ENCODE measurements at places on chromosomes 4 and X. TPM values are rescaled to one million over a fixed set of nuclear protein-coding genes. Genes with fewer than 3 reads are reported as not detected.

The REPS2 gene
- 24.3 TPM for total RNA-seq

The TCEANC gene
- 3.4 TPM for total RNA-seq

The BTK gene
- total RNA-seq, result 7.9 TPM

The SLC34A2 gene
- total RNA-seq, result 2.5 TPM

The CENPI gene
- 2.3 TPM for total RNA-seq

The CABS1 gene
- total RNA-seq, result not detected

DNA sequence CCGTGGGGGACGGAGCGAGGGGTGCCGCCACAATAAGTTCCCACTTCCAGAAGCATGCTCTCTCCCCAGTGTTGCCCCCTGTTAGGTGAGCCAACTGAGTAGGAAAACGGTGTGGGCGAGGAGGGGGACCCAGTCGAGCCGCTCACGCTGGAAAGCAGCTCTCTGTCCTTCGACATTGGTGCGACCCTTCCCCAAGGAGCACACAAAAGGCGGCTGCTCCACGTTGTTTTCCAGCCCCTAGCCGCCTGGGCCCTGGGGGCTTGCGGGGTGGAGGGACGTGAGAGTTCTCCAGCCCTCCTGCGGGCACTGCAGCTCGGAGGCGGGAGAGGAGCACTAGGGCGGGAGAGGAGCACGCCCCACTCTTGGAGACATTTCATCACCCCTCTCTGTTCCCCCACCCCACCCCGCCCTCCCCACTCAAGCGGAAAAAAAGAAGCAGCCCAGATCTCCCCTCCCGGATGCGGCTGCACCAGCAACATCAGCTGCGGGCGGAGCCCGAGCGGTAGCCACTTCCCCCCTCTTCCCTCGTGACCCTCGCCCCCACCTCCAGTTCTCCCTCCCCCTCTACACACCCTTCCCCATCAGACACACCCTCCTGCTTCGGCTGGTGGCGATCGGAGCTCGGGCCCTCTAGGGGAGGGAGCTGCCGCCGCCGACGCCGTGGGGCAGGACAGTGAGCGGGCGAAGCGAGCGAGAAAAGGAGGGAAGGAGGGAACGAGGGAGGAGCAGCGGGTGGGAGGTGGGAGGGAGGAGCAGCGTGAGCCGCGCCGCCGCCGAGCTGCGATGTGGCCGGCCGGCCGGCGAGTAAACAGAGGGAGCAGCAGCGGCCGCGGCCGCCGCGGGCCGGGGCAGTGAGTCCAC lies at the start of gene DOCK11:
Gene DOCK11, plus strand, starts transcription at position 755 of the 861 bp plus-strand sequence. CDS start 157 bp downstream, outside the sequence.
- DNase-seq, result peak; percentile 80

- no peak for DNase-seq
These were observed 89.2 kb upstream of the EFHC2 start for GRCh38 chrX:44432641-44433040.

DNA sequence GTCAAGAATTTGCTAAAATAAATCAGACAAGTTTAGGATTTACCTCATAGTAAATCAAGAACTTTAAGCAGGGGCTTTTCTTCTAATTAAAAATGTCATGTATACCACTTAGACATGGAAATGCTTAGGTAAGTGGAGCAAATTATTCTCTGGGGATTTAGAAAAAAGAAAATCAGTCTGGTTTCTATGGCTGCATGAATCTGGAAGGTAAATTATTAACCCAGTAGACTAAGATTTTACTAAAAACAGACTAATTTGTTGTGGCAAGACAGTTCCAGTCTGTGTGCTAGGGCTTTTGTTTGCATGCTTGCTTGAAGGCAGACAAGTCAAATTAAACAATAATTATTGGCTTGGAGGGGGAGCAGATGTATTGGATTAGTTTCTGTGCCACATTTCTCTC lies 140.6 kb downstream of the TBL1X start:
- DNase-seq, result no peak

GRCh38 chr4:122922877-122923511 lies 597 bp upstream of the NUDT6 start:
- peak; percentile 86 for DNase-seq

DNA sequence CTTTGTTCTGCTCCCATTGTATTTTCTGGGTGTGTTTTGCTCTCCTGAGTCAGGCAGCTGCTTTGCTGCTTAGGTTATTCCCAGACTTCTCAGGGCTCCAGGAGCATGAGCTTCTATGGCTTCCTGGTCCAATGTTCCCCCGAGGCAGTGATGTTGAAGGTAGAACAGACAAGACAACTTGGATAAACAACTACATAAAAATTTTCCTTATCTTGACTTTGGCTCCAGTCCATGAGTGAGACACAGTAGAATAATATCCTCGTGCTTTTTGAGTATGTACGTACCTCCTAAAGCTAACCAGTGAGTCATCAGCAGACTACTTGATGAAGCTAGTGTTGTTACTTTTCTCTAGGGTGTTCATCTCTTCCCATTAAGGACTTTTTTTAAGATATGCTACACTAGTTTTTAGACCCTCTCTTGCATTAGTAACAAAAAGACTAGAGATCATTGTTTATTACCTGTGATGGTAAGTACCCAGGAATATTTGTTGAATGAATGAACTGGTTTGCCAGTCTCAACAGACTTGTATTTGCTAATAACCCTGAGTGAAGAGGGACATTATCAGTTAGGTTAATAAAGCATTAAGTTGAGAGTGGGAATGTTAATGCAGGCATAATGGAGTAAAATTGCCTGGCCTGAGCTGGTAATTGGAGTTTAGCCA lies 131.9 kb downstream of the FHIP1A start:
- no peak for DNase-seq

DNA sequence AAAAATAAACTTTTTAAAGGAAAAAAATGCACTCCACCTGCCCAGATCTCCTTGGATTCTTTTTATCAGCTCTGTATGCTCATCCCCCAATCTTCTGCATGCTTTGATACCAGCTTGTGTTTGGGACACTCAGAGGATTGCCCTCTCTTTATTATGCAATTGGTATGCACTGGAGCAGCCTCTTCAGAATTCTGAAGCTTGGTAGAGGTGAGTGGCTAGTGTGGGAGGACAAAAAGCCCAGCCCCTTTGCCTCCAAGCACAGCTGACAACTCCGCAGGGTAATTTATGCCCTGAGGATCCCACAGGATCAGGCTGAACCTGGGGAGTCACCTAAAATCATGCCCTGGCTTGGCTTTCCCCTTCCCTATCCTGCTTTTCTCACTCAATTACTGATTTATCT lies 16.7 kb downstream of the IL21 start:
- no peak for DNase-seq

DNA sequence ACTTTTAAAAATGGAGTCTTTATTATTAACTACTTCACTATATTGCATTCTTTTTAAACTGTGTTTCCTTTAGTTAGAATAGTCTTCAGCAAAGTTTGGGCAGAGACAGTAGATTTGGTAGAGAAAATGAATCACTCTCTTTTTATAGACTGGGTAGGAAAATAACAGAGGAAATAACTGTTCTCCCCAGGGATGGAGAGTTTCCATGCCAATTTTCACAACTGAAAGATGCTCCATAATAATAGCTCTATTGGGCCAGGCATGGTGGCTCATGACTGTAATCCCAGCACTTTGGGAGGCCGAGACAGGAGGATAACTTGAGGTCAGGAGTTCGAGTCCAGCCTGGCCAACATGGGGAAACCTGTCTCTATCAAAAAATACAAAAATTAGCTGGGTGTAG lies 13.1 kb downstream of the HSD17B13 start:
- no peak for DNase-seq

DNA sequence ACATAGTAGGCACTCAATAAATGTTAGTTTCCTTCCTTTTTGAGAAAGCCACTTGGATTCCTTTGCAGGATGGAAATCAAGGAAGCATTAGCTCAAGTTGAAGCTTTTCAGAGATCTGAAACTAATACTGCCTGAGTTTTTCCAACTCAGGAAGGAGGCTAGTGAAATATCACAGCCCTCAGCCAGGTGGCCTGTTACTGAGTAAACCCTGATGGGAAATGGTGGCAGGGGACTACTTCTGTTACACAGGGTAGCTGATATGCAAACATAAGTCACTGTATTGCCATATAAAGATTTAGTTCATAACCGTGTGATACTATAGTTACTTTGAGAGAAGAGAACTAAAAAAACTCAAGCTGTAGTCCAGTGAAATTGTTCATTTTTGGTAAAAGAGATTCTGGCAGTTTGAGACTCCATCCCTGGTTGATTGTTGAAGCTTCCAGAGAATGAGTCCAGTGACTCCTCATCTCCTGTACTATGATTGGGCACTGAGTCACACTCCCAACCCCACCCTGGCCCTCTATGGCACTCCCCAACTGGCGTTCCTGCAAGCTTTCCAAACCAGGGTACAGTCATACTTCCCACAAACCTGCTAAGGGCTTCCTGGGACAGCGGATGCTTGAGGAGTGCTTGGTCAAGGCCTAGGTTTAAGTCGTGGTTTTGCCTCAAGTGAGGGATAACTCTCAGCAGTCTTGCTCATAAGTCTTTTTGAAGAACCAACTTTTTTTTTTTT lies 81.8 kb downstream of the MID1IP1 start:
- DNase-seq, result no peak

GRCh38 chr4:151045907-151046306 lies 30.8 kb upstream of the LRBA start:
- DNase-seq, result no peak

DNA sequence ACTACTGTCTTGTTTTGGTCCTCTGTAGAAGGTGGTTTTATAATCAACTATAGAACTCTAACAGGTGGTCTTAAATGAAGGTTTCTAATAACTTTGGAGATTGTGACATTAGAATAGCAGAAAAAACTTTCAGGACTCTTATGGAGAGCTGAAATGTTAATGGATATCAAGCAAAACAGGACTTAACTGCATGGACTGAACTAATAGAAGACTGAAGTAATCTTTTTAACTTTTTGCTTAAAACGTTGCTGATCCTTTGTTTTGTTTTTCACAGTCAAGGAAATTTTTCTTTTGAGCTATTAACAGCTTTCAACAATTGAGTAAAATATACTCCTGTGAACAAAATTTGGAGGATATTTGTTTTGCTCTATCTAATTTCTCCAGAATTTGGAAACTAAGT lies 17.2 kb downstream of the NXT2 start:
- DNase-seq, result no peak

DNA sequence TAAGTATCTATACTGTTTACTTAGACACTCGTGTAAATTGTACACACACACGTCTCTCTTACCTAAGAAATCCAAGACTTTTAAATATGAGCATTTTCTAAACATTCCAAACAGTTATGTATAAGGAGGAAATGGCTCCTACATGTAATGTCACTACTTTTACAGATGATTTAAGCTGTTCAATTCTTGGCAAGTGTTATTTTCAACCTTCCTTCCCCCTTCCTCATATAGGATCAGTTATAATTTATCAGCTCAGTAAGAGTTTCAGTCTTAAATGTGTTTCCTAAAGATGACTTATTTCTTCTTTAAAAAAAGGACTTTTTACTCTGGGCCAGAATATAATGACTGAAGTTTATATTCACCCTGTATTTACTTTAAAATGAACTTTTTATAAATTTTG lies 601.1 kb downstream of the ANKRD50 start:
- DNase-seq, result no peak

DNA sequence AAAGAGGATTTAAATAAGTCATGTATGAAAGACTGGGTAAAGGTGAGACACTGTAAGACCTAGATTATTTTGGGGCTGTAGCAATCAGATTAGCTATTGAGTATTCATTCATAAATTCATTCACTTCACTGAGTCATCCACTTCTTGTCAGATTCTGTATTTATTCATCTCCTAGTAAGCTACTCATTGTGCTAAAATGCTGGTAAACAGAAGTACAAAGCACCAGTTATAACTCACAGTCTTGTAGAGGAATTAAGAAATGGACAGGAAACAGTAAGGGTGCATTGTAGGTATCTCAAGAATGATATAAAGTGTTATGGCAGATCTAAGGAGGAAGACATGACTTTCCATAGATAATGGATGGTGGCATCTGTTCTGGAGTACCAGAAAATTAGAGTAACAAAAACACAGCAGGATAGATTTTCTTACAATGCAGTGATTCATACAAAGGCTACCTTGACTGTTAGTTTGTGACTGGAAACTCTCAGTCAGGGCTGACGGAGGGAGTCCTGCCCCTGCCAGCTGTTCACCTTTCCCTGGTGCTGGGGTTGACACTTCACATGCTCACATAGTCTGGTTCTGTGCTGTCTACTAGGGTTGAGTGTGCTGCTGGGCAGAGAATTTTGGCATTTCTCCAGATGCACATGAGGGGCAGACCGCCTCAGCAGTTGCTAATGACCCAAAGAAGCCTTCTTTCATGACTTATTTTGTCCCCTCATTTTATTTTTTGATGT lies 26.5 kb upstream of the HAND2 start:
- no peak for DNase-seq

DNA sequence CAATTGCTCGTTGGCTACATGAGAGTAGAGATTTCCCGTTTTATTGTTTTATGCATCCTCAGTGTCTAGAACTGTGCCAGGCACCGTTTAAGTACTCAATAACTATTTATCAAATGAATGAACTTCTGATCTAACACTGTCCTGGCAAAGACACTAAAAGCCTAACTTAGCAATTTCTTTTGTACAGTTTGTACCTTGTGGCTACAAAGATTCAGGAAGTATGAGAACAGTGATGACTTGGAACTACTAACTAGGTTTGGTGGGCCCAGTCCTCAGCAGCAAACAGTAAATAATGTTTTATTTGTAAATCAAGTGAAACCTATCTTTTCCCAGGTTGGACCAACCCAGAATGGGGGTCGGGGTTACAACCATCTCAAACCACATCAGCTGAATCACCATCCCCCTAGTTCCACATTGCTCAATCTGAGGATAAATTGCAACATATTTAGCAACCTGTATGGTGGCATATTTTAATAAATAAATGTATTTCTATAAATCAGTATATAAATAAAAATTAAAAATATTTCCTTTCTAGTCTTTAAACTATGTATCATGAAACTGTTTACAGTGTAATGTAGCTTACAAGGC lies 12.3 kb upstream of the SCRG1 start:
- no peak for DNase-seq

GRCh38 chr4:133720001-133720400 lies 481.6 kb downstream of the PABPC4L start:
- DNase-seq, result no peak

DNA sequence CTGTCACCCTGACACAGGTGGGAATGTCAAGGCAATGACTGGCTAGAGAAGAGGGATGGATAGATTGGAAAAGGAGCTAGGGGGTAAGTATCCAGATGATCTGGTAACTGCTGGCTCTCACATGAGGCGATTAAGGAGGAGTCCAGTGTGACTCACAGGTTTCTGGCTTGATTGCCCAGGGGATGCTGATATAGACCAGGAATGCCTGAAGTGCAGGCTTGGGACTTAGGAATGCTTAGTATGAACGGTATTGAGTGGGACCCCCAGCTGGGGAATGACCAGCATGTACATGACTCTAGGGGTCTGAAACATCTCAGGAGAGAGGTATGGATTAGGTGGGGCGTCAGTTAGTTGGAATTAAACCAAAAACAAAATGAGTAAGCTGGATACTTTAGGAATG lies 65.8 kb upstream of the PRPS1 start:
- no peak for DNase-seq

GRCh38 chr4:3364634-3365314 lies 72.0 kb downstream of the RGS12 start:
- peak; percentile 25 for DNase-seq
